ENCODE measurements at places on chromosomes 7 and 10.

- DNase-seq, result no peak
Observed at GRCh38 chr10:128443925-128444518, 317.8 kb upstream of the MKI67 start.

DNA sequence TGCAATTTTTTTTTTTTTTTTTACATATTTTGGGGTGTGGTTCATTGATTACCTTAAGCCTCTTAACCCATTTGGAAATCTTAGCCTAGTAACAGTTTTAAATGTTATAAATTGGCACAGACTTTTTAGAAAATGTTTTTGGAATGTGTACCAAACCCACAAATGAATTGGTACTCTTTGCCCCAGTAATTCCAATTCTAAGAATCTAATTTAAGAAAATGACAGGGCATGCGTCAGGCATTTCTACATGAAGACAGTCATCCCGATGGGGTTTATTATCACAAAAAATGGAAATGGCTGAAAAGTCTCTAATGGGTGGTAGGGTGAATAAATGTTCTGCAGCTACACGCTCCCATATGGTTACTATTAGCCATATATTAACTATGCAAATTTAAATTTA is 54.9 kb downstream of the ITIH5 start:
- no peak for DNase-seq

DNA sequence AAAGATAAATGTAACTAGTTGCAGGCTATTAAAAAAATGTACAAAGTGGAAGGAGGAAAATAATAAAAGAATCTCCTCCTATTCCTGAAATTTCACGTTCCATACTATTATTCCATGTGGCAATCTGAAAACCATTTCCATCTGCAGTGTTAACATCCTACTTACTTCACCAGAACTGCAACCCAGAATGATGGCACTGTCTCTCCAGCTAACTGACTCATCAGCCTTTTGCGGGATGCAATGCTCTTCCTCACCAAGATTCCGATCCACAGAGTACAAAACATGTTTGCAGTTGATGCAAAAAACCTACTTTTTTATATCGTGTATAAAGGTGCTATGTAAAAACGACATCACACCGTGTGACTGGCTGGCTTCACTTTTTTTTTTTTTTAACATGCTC is 50.8 kb downstream of the ESYT2 start:
- no peak for DNase-seq

DNA sequence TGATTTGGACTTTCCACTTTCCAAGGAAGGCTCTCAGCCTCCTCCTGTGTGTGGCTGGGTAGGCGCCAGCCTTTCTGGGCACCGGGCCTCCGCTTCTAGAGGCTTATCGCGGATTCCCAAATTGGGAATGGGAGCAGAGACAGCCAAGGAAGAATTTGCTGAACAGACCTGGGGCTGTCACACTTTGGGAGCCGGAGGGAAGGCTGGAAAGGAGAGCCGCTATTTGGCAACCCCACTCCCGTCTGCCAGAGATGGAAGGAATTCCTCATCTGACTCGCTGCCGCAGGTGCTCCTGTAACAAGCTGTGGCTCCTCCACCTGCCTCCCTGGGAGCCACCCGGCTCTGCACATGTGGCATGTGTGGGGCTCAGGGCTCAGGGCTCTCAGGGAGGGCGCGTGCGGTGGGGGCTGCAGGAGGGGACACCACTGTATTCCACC is 50.8 kb upstream of the ECHDC3 start:
- DNase-seq, result no peak
